ENCODE measurements at places on chromosomes 11 and 22.

GRCh38 chr22:38196791-38197419 lies 4.9 kb upstream of the MAFF start:
- no peak for DNase-seq

- DNase-seq, result peak; percentile 50
Measured at GRCh38 chr22:49971232-49972162, 10.9 kb downstream of the PIM3 start.

GRCh38 chr11:118633979-118634378 lies 26.6 kb downstream of the PHLDB1 start:
- no peak for DNase-seq

DNA sequence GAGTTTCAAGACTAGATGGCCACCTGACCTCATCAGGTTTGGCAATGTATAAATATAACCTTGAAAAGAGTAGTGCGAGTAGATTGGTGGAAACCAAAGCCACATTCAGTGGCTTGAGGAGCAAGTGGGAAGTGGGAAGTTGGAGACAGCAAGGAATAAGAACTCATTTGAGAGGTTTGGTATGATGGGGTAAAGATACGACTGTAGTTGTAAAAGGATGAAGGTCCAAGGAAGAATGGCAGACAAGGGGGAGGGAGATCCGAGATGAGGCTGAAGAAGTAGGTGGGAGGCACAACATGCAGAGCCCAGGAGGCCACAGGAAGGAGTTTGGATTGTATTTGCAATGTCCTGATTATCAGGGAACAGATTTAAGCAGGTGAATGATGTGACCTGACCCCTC lies 20.8 kb downstream of the RASSF10 start:
- DNase-seq, result no peak

GRCh38 chr11:131687291-131688047 lies 317.1 kb downstream of the NTM start:
- DNase-seq, result no peak

DNA sequence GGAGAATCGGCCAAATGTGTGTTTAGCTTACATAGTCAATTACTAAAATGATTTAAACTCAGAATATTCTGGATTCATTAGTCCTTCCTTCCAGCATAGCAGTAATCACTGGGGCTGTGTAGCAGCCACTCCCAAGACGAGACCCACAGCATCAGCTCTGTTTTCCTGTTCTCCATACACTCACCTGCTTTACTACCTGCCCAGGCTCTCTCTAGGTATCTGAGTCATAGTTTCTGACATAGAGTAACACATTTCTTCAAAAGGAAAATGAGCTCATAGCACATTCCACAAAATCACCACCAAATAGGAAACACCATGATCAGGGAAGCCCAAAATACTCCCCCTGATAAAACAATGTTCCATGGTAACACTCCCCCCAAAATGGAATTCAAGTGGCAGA lies 22.9 kb downstream of the MORC2 start:
- DNase-seq, result no peak

GRCh38 chr22:30386960-30387827 lies at the start of gene RNF215:
RNF215 (minus strand) TSS chr22:30387411; CDS start chr22:30387313, 98 bp downstream.
- DNase-seq, result peak; percentile 67

DNA sequence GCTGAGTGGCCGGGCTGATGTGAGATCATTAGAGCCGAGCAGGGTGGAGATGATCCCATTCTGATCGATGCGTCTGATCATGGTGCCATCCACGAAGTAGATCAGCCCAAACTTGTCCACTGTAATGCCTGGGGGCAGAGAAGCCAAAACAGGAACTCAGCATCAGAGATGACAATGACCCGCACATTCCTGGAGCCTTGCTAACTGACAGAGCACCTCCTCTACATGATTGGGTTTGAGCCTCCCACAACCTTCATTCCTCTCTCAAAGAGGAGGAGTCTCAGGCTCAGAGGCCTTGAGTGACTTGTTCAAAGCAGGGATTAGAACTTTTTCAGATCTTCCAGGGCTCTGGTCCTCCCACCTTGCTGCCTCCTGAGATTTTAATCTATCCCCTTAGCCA lies 133.7 kb upstream of the NARS2 start:
- no peak for DNase-seq

DNA sequence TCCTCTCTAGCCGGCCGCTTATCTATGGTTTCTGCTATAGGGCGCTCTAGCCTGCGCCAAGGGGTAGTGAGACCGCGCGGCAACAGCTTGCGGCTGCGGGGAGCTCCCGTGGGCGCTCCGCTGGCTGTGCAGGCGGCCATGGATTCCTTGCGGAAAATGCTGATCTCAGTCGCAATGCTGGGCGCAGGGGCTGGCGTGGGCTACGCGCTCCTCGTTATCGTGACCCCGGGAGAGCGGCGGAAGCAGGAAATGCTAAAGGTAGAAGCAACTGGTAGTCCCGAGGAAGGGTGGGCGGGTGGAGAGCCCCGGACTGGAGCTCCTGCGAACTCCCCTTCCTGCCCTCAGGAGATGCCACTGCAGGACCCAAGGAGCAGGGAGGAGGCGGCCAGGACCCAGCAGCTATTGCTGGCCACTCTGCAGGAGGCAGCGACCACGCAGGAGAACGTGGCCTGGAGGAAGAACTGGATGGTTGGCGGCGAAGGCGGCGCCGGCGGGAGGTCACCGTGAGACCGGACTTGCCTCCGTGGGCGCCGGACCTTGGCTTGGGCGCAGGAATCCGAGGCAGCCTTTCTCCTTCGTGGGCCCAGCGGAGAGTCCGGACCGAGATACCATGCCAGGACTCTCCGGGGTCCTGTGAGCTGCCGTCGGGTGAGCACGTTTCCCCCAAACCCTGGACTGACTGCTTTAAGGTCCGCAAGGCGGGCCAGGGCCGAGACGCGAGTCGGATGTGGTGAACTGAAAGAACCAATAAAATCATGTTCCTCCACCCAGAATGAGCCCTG lies at the start of the genes LBHD1 and UQCC3:
Gene LBHD1, minus strand, starts transcription at position 660 of the 782 bp plus-strand sequence. CDS start 2,236 bp downstream, outside the sequence.
Gene UQCC3, plus strand, starts transcription at position 66 of the 782 bp plus-strand sequence. Its CDS starts 73 bp downstream, at position 139.
- peak; percentile 90 for DNase-seq

- DNase-seq, result no peak
Measured at GRCh38 chr11:86726118-86726753, 53.8 kb upstream of the ME3 start.

DNA sequence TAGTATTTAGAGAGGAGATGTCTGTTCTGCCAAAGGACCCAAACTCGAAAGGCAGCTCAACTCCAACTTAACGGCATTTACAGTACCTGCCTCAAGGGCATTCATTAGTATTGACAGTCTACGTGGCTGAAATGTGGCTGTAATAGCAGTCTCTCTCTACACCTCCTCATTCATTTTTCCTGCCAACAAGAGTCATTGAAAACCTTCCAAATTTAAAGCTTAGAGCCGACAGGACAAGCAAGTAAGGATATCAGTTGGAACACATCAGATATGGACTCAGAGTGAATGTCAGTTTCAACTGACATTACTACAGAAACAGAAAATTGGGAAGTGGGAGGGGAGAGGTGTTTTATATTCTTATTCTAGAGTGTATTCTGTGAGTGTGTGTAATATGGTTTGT lies 253.1 kb downstream of the CADM1 start:
- no peak for DNase-seq

GRCh38 chr11:113365895-113366294 lies 21.7 kb upstream of the ANKK1 start:
- no peak for DNase-seq

DNA sequence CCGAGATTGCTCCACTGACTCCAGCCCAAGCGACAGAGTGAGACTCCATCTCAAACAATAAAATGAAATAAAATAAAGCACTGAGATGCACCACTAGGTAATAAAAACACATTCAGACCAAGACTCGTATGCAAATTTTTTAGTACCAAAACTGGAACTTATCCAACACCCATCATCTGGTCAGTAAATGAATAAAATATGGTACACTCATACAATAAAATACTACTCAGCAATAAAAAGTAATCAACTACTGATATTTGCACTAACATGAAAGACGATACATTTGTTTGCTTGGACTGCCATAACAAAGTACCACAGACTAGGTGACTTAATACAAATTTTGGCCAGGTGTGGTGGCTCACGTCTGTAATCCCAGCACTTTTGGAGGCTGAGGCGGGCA lies 17.8 kb upstream of the POLD3 start:
- no peak for DNase-seq

DNA sequence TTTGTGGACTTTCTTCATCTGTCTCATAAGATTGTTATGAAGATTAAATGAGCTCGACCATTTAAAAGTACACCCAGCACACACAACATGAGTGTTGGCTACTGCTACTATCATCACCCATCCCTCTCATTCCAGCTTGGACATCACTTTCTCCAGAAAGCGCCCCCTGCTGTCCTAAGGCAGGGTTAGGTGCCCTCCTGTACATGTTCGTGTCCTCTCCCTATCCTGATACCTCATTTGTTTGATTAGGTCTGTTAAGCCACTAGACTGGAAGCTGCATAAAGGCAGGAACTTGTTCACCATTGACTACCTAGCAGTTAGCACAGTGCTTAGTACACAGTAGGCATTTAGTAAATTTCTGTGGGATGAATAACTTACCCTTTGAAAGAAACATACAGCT lies 85.5 kb downstream of the ENTHD1 start:
- DNase-seq, result peak; percentile 30

DNA sequence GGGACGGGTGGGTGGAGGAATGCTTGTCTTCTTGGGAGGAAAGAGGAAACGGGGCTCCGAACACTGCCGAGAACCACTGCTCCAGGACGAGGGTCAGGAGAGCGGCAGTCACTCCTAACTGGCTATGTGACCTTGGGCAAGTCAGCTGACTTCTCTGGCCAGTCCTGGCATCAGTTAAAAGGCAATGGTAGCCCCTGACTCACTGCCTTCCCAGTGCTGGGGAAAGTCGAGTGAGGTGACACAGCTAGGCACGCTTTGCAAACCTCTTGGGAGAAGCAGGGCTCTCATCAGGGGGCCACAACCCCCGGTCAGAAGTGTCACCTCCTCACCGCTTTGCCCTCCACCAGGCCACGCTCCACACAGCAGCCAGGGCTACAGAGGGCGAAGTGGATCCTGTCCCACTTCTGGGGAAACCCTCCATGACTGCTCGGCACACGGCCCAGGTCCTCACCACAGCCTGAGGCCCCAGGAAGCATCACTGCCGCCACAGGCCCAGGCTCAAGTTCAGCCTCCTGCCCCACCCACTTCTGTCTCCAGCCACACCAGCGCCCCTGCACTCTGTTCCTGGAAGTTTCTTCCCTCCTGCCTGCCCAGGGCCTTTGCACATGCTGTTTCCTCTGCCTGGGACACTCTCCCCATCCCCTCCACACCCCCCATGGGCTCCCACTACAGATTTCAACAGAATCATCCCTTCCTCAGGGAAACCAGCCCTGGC lies 16.3 kb downstream of the IL2RB start:
- no peak for DNase-seq

GRCh38 chr22:43953988-43954785 lies 1.1 kb upstream of the SAMM50 start:
- DNase-seq, result no peak

GRCh38 chr22:39368461-39368911 lies 18.7 kb downstream of the SYNGR1 start:
- DNase-seq, result no peak

DNA sequence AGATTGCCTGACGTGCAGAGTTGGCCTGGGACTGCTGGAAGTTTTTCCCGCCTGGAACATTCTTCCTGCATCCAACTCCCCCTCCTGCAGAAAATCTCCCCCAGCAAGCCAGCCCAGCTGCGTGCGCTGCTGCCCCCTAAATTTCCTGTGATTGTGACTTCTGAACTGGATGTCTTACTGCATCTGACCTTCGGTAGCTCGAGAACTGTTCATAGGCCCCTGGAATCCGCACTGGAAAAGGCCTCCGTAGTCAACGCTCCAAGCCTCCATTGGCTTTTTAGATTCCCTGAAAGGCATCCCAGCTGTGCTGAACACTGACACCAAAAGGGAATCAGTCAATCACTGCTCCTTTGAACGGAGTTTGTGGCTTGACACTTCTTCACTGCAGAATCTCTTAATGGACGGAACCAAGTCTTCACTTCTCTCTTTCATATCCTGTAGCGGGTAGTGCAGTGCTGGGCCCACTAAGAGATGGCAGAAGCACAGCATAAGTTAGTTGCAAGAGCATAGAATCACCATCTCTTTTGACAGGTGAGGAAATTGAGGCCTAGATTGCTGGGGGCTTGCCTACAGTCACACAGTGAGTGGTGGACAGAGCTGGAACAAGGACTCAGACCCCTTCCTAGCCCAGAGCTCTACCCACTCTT lies 14.2 kb upstream of the RASD2 start:
- no peak for DNase-seq

DNA sequence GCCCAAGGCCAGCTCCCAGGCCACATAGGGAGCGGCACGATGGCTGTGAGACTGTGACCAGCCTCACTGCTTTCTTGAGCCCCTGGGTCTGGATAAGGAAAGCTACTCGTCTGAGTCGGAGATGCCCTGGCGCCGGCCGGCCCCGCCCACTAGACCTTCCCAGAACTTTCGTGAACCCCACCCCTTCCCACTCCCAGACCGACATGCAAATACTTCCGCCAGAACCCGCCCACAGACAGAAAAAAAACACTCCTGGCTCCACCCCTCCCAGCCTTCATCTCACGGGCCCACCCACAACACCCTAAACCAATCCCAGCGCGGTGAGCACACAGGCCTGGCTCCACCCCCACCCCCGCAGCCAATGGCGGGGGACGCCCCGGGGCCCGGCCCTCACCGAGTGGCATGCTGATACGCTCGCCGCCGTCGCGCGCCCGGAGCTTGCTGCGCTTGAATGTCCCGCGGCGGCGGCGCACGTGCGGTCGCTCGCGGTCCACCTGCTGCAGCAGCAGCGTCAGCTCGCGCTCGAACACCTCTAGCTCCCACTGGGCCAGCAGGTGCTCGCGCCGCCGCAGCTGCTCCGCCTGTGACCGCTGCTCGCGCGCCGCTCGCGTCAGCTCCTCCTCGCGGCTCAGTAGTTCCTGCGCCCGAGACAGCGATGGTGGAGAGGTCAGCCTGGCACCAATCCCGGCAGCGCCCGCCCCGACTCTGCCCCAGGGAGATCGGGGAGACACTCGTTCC lies 7.0 kb downstream of the MAP3K11 start:
- peak; percentile 95 for DNase-seq

GRCh38 chr22:20514658-20515406 lies 7.4 kb downstream of the MED15 start:
- DNase-seq, result peak; percentile 83

GRCh38 chr22:37747080-37747714 lies 50.3 kb downstream of the TRIOBP start:
- peak; percentile 48 for DNase-seq

- DNase-seq, result no peak
Measured at GRCh38 chr11:133266986-133267385, 265.3 kb downstream of the OPCML start.

- DNase-seq, result no peak
Measured at GRCh38 chr22:32627091-32627490, 152.5 kb downstream of the FBXO7 start.

DNA sequence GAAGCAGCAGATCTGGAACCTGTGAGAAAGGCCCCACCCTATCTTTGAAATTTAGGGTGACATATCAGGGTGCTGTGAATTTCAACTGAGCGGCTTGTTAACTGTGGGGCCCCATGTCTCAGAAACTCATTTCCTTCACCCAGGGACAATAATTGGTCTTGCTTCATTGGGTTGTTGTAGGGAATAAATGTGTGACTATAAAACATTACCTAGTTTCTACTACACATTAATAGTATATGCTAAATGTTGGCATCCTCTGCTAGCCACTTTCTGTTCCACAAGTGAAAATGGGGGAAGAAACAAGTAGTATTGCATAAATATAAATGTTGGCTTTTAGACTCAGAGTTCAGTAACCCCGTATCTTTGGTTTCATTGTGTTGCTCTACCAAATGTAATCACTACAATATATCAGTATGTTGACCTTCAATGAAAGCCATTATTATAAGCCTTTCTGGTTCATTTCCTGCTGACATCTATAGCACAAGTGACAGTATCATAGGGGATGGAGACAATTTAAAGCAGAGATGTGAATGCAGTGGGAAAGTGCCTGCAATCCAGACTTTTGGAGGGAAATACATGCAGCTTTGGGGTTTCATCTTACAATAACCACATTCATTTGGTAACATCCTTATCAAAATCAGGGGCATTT lies 905.5 kb upstream of the RAG2 start:
- DNase-seq, result no peak

Measured in fibroblast of the aortic adventitia (primary cell).